ENCODE measurements at places on chromosomes 7 and 10.

- no peak overlapping the region for H3K27ac ChIP-seq
- no peak for DNase-seq
- H3K4me1 ChIP-seq = no peaks in the 10 kb centered on the region
Measured at GRCh38 chr10:77983384-77984341, 45.7 kb downstream of the POLR3A start.

DNA sequence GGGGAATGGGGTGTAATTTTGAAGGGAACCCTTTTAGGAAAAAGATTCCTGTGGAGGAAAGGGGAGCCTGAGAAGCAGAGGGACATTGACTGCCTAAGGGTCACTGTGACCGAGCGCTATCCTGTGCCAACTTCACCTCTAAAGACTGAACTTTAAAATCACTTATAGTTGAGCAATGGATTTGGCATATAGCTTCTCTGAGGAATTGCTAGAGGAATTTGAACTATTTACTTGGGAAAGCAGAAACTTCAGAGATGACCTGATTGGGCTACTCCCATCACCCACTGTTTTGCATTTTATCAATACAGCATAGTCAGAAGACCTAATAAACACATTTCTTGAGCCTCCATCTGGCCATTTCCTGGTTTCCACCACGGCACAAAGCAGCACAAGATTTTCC lies 23.7 kb upstream of the WNT16 start:
- H3K36me3 ChIP-seq = peaks cover 2% of the 10 kb centered on the region
- H3K27me3 ChIP-seq = peaks cover 76% of the 10 kb centered on the region
- H3K4me1 ChIP-seq = no peaks in the 10 kb centered on the region
- H3K27ac ChIP-seq = no peak overlapping the region

DNA sequence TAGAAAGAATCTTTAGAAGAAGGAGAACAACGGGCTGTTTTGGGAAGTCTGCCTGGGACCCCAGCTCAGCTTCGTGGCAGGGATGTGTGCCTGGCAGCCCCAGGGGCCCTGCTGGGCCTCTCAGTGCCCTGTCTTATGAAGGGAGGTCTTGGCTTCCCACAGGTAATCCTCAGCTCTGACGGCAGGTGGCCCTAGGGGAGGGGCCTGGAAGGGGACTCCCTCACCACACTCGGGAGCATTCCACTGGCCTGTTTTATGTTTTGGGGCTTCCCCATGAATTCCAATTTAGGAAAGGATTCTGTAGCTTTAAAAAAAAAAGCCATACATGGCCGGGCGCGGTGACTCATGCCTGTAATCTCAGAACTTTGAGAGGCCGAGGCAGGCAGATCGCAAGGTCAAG lies 3.0 kb upstream of the DMBT1 start:
- H3K36me3 ChIP-seq = no peaks in the 10 kb centered on the region
- peaks cover 28% of the 10 kb centered on the region for H3K4me1 ChIP-seq
- H3K27me3 ChIP-seq = peaks cover 19% of the 10 kb centered on the region
- no peak overlapping the region for H3K4me3 ChIP-seq
- no peak overlapping the region for H3K27ac ChIP-seq

DNA sequence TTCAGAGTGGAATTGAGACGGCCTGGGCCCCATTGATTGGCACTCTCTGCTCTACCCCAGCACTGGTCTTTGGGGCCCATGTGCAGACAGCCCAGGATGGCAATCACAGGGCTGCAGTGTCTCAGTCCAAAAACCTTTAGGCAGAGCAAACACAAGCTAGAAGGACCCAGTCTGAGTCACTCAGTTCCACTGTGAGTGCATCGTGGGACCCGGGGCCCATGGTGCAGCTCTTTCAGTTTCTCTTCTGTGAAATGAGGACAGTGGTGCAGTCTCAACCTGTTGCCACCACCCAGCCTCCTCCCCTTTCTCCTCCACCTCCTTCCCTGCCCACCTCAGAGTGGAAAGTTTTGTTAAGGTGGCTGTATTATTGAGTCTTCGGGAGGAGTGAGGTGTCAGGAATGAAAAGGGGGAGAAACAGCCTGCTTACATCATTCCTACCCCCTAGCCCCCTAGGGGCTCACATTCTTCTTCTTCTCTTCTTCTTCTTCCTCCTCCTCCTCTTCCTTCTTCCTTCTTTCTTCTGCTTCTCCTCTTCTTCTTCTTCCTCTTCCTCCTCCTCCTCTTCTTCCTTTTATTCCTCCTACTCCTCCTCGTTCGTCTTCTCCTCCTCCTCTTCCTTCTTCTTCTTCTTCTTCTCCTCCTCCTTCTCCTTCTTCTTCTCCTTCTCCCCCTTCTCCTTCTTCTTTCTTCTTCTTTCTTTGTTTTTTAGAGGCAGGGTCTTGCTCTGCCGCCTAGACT lies 19.5 kb upstream of the CARD11 start:
- H3K4me3 ChIP-seq = peak overlapping the region; percentile 74
- H3K4me1 ChIP-seq = peaks cover 51% of the 10 kb centered on the region
- no peaks in the 10 kb centered on the region for H3K27me3 ChIP-seq
- H3K27ac ChIP-seq = peak overlapping the region; percentile 86

GRCh38 chr7:98206451-98207330 lies 4.5 kb upstream of the BHLHA15 start:
- H3K4me1 ChIP-seq = peaks cover 13% of the 10 kb centered on the region
- H3K36me3 ChIP-seq = peaks cover 23% of the 10 kb centered on the region
- no peak overlapping the region for H3K27ac ChIP-seq
- no peaks in the 10 kb centered on the region for H3K27me3 ChIP-seq
- no peak overlapping the region for H3K4me3 ChIP-seq

GRCh38 chr10:46543466-46544377 lies 12.7 kb downstream of the GPRIN2 start:
- H3K27ac ChIP-seq = no peak overlapping the region
- no peak for DNase-seq
- H3K4me1 ChIP-seq = peaks cover 11% of the 10 kb centered on the region
- H3K4me3 ChIP-seq = no peak overlapping the region

DNA sequence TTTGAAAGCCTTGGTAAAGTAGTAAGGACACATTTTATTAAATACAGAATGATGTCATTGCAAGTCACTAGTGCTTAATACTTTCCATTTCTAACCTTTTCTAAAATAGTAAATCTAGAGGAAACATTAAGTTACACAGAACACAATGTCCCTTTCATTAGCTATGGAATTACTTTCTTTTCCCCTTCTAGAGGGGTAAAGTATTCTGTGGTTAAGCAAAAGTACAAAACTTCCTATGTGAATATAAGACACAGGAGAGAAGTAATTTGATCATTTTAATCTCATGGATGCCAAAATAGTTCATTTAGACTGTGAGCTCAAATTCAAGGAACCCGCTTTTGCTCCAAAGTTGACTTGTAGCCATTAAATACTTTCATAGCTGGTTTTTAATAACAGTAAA lies 49.8 kb downstream of the SEMA3E start:
- no peak overlapping the region for H3K4me3 ChIP-seq
- no peaks in the 10 kb centered on the region for H3K27me3 ChIP-seq
- no peaks in the 10 kb centered on the region for H3K4me1 ChIP-seq
- H3K36me3 ChIP-seq = no peaks in the 10 kb centered on the region
- no peak for DNase-seq
- no peak overlapping the region for H3K27ac ChIP-seq

DNA sequence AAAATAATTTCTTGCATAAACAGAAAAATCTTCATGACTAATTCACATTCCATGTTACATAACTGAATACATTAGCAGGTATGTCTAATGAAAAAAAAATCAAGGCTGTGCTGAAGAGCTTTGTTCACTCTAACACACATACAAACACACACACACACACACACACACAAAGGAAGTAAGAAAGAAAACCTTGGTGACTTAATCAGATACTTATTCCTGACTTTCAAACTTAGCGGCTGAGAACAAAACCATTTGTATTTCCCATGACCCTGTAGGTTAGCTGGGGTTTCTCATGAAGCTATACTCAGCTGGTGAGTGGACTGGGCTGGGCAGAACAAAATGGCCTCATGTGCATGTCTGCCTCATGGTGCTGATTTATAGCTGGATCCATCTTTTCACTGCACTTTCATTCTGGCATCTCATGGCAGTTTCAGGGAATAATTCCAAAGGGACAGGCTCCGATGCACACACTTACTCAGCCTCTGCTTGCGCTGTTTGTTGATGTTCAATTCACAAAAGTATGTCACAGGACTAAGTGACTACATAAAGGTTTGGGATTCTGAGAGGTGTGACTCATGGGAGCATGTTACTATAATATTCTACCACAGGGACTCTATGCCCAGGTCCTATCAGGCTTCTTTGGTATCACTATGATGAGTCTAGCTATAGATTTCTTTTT lies 161.2 kb downstream of the PCLO start:
- no peaks in the 10 kb centered on the region for H3K36me3 ChIP-seq
- H3K4me1 ChIP-seq = no peaks in the 10 kb centered on the region
- no peaks in the 10 kb centered on the region for H3K27me3 ChIP-seq
- no peak for DNase-seq
- no peak overlapping the region for H3K27ac ChIP-seq

DNA sequence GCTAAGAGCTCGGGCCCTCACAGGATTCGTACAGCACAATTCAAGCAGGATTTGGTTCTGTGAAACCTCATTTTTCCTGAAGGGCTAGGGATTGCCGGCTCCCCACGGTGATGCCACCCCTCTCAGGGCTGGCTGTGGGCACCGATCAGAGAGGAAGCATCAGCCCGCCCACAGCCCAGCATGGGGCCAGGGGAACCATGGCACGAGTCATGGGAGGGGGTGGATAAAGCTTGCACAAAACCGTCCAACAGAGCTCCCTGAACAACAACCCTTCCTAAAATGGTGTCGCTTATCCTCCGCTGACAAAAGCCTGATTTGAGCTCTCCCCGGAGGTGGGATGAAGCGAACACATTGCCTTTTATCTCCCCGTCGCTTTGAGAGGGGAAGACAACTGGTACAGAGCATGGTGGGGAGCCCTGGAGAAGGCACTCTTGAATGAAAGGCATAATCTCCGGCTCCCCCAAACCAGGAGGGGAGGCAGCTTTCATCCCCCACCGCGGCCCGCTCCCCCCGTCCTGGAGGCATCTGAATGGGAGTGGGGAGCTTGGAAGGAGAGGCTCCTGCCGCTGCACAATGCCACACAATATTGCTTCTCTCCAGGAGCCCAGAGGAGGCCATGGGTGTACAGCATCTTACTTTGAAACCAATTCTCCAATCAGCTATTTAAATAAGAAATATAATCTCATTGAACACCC lies 144.0 kb downstream of the RPS24 start:
- no peak for DNase-seq
- no peaks in the 10 kb centered on the region for H3K4me1 ChIP-seq
- no peak overlapping the region for H3K27ac ChIP-seq
- no peak overlapping the region for H3K4me3 ChIP-seq
- no peaks in the 10 kb centered on the region for H3K36me3 ChIP-seq

All from central memory CD8-positive, alpha-beta T cell (primary cell).